Transverse colon (tissue), 4 donors: ENCODE measurements at places on chromosomes 5 and 9. TPM values are rescaled to one million over a fixed set of nuclear protein-coding genes. Genes with fewer than 3 reads are reported as not detected.

DNA sequence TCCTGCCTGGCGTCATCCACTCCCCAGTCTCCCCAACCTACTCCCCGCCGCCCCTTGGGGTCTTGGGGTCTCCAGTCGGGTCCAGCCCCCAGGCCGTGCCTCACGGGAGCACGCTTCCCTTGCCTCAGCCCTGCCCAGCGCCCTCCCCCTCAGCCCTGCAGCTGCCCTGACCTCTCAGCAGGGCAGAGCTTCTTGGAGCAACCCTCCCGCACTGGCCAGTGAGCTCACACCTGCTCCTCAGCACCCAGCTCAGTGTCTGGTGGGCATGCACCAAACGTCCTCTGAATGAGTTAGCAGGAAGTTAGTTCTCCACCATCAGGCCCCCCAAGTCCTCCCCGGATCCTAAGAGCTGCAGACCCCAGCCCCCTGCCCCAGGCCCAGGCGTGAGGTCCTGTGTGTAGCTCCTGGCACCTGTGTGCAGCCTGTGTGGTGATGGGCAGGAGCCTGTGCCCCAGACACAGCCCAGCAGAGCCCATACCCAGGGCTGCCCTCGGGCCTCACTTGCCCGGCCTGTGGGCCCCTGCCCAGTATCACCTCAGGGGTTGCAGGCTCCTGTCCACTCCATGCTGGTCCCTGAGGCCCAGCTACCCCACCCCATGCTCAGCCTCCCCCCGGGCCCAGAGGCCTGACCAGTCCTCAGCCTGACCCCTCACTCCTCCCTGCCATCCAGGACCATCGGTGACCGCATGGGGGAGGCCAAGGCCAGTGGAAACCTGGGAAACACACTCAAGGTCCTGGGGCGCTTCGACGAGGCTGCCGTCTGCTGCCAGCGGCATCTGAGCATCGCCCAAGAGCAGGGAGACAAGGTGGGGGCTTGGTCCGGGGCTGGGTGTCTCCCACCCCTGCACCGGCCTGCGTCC is 8.2 kb downstream of the GPSM1 start:
- no peak for DNase-seq

- DNase-seq, result no peak
These were observed 120.5 kb downstream of the GADD45G start for GRCh38 chr9:89725271-89725670.

- DNase-seq, result no peak
These were observed 397.8 kb downstream of the MED10 start for GRCh38 chr5:5980538-5980895.

GRCh38 chr9:97109194-97109811 is 70.4 kb upstream of the CTSV start:
- peak; percentile 67 for DNase-seq

- DNase-seq, result no peak
These were observed 64.7 kb downstream of the CSF2 start for GRCh38 chr5:132138260-132138659.

DNA sequence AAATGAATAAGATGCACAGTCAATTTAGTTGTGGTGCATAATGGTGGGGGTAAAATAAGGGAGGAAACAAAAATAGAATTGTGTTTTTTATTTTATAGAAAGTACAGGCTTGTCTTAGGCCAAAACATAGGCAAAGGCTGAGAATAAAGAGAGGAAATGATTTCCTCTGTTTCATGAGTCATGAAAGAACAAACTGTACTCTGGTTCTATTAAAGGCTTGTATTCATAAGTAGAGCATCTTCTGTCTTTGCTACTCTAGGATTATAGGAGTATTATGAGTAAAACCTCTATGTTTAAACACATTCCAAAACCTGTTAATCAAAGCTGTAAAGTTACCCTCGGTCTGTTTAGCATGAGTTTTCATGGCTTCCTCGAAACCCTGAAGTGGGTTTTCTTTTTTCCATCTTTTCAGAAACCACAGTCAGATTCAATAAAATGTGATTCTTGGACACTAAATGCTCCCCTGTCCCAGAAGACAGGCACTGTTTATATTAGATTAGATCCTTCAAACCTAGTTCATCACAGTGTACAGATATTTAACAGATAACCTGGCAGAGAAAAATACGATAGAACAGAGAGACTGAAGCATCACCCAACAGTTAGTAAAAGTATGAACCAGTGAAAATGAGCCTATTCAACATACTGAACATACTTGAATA is 473.9 kb upstream of the CYLC2 start:
- DNase-seq, result no peak

- DNase-seq, result no peak
These were observed 234.4 kb downstream of the MAST4 start for GRCh38 chr5:66830636-66831035.

- no peak for DNase-seq
These were observed 72.9 kb downstream of the ARSB start for GRCh38 chr5:78912085-78912771.

- peak; percentile 14 for DNase-seq
These were observed 43.5 kb upstream of the TCF7 start for GRCh38 chr5:134070725-134071613.

- DNase-seq, result peak; percentile 23
These were observed 84.1 kb upstream of the DMRT1 start for GRCh38 chr9:757246-757881.

DNA sequence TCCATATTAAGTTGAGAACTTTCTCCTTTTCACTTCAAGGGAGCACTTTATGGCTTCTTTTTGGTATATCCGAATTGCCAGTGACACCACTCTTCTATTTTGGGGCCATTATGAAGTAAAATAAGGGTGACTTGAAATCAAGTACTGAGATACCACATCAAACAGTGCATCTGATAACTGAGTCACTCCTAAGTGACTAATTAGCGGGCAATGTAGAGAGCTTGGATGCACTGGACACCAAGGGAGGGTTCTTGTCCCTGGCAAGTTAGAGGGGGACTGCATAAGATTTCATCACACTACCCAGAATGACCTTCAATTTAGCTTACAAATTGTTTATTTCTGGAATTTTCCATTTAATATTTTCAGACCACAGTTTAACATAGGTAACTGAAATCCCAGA is 813.9 kb upstream of the CDH10 start:
- DNase-seq, result no peak

GRCh38 chr5:30749971-30750370 is 443.5 kb upstream of the CDH6 start:
- no peak for DNase-seq

GRCh38 chr5:350355-350754 is 28.8 kb downstream of the AHRR start:
- no peak for DNase-seq

GRCh38 chr9:4443439-4443838 is 46.8 kb upstream of the SLC1A1 start:
- DNase-seq, result no peak

- no peak for DNase-seq
These were observed 246.6 kb downstream of the HSPA4 start for GRCh38 chr5:133298447-133298846.

DNA sequence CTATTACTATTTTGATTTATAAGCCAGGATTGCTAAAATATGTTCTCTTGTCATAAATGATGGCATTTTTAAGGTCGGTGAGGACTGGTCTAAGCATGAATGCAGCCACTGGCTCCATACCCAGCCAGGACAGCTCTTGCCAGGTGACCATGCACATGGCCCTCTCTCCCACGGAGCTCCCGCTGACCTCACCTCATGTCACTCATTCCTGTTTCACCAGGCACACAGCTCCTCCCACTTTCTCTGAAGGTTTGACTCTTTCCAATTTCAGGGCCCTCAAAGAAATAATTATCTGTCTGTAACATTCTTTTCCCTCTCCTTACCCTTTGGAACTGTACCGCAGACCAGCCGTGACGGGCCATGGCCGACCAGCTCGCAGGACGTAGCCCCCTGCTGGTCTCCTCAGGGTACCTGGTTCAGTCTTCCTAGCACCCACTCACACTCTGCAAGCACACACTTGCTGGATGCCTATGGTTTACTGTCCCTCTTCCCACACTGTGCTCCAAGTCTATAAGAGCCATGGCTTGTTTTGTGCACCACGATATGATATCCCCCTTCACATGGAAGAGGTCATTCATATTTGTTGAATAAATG is 72.5 kb downstream of the LIFR start:
- no peak for DNase-seq

DNA sequence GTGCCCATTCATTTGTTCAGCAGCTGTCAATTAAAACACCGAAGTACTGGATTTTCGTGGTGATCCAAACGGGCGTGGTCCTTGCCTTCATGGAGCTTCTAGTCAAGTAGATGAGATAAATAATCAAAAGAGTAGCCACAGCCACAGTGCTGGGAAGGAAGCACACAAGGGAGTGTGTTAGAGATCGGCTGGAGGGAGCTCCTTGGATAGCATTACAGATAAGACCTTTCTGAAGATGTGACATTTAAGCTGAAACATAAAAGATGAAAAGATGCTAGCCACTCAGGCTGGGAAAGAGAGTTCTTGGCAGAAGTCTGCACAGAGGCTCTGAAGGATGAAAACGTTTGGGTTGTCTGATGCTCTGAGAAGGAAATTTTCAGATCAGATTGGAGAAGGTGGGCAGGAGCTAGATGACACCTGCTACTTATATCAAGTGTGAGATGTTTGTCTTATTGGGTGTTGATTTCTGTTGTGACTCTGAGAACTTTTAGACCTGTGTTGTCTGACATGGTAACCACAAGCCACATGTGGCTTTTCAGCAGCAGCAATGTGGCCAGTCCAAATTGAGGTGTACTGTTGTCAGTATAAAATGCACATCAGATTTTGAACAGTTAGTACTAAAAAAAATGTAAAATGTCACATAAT is 123.9 kb downstream of the TLE4 start:
- DNase-seq, result peak; percentile 14

- DNase-seq, result peak; percentile 13
These were observed 608.6 kb upstream of the DAB2 start for GRCh38 chr5:40033411-40033810.

DNA sequence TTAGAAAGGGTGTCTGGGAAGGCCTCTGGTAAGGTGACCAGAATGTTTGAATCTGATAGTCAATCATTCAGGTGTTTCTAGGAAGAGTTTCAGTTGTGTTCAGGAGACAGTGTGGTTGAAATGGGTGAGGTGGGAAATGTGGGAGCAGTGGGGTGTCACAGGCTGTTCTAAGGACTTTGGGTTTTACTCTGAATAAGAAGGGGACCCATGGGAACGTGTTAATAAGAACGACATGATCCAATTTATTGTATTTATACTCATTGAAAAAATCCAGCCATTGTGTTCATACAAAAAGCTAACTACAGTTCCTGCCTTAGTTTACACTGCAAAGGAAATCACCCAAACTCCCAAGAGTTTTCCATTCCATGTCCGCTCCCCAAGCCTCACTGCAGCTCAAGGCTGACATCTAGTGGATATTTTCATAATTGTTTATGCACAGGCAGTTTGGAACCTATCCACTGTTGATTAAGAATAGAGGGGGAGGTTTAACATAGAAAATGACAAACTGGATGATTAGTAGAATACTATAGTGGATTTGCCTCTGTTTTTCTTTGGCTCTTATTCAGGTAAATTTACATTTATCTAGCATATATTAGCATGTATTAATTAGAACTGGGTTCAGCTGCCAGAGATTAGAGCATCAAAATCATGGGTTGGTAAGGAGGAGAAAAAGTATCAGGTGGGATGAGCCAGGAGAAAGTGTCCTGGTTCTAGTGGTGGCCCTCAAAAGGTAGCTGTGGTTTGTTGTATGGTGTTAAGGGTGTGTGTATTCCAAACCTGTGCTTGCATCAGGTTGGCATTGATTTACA is 17.7 kb downstream of the CAVIN4 start:
- DNase-seq, result no peak

DNA sequence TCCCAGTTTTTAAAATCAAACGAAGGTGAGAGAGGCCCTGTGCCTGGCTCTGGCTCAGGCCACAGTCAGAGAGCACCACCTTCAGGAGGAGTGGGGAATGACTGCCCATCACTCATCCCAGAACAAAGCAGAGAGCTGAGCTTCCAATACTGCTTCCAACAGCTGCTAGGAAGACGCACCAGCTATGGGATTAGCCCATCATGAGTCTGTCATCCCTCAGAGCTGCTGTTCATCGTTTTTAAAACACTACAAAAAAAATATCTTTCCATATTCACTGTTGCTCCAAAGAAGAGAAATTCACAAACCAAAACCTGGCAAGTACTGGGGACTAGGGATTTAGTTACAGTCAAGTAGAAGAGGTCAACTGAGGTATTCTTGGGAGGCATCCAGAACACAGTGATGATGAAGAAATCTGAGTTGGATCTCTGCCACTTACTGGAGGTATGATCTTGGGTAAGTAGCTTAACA is 102.4 kb downstream of the CDK5RAP2 start:
- DNase-seq, result peak; percentile 53

DNA sequence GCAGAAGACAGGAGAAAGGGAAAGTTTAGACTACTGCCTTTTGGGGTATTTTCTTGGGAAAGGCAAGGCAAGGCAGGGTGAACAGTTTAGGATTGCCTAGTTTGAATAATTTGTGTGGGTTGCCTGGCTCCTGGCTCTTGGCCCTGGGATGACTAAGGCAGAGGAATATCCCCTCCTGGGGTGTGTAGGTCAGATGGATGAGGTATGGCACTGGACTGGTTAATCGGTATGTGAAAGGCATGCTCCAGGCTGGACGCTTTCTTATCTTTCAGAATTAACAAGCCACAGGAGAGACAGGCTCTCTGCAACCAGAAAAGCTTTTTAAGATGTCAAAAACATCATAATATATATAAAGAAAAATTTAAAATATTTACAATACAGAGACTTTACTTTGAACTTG is 58.6 kb downstream of the STARD4 start:
- no peak for DNase-seq

DNA sequence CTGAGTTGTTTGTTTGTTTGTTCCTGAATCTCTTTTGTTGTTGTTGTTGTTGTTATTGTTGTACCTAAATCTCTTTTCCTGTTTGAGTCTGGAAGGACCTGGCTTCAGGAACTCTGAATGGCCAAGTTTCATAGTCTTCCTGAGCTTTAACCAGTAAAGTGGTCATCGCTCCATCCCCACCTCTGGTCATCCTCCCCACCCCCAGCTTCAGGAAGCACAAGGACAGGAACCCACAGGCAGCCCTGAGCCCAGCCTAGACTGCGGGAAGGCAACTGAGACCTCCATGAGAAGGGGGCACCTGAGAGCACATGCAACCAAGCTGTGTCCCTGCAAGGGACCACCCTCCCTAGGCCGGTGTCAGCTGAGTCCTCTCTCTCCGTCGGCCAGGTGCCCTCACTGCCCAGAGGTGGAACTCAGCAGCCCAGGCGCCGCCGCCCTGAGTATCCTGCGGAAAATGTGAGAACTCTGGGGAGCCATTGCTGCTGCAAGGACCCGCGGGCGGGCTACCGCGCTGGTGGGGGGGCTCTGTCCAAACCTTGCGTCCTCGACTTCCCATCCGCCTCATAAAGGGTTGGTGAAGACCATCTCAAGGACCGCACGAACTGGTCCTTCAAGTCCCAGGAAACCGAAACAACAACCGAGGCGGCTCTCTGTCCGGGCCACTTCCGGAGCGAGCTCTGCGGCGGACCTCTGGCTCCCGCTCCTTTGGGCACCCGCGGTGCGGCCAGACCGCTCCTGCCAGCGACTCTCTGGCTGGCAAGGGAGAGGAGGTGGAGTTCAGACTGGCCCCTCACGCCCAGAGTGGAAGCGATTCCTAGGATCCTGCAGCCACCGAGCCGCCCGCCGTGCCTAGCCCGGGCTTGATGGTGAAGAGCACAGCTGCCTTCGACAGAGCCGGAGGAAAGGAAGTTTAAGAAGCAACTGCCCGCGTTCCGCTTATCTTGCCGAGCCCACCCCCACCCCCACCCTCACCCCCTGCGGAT is 4.2 kb downstream of the BARX1 start:
- DNase-seq, result peak; percentile 36

Gene CER1
- total RNA-seq, result 0.48 TPM

Gene MEIKIN
- not detected for total RNA-seq

Gene ARHGEF28
- 18.7 TPM for total RNA-seq

Gene IRX2
- total RNA-seq, result not detected

Gene ERP44
- 7.8 TPM for total RNA-seq

Gene IFNK
- not detected for total RNA-seq

Gene PDZD2
- 2.2 TPM for total RNA-seq

Gene TUSC1
- total RNA-seq, result 17.9 TPM

Gene LRRC26
- 70.9 TPM for total RNA-seq

Gene LHX2
- not detected for total RNA-seq
